Skin of body (tissue), 3 donors: ENCODE measurements at places on chromosomes 13 and 19. TPM values are rescaled to one million over a fixed set of nuclear protein-coding genes. Genes with fewer than 3 reads are reported as not detected.

DNA sequence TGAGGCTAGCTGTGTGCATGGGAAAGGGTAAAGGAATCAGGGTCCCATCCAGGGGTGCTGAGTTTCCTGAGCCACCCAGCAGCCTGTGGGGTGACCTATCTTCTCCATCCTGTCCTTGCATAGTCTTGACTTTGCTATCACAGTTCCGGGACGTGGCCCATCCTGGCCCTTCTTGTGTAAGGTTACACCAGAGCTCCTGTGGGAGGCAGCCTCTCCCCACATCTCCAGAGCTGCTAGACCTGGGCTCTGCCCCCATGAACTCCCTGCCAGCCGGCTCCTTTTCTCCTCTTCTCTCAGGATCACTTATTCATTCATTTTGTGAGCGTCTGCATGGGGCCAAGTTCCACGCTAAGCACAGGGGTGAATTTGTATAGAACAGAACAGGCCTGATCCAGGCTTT, 238.9 kb downstream of the TSHZ3 start:
- no peak for DNase-seq

DNA sequence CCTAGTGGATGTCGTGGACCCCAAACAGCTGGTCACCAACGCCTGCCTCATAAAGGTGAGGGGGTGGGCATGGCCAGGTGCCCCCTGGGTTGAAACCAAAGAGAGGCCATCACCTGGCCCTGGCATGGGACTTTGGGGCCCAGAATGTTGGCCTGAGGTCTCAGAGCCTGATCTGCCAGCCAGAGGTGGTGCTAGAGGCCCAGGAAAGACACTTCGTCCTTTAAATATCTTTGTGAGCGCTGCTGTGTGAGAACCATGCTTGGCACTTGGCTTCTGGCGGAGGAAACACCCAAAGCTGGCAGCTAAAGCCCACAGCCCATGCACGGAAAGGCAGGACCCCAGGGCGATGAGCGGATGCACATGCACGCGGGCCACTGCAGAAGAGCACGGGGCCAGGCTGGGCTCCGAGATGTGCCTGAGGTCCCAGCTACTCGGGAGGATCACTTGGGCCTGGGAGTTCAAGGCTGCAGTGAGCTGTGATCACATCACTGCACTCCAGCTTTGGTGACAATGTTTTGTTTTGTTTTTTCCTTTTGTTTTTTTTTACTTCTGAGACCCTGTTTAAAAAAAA, 4.3 kb upstream of the ADM5 start:
- no peak for DNase-seq

DNA sequence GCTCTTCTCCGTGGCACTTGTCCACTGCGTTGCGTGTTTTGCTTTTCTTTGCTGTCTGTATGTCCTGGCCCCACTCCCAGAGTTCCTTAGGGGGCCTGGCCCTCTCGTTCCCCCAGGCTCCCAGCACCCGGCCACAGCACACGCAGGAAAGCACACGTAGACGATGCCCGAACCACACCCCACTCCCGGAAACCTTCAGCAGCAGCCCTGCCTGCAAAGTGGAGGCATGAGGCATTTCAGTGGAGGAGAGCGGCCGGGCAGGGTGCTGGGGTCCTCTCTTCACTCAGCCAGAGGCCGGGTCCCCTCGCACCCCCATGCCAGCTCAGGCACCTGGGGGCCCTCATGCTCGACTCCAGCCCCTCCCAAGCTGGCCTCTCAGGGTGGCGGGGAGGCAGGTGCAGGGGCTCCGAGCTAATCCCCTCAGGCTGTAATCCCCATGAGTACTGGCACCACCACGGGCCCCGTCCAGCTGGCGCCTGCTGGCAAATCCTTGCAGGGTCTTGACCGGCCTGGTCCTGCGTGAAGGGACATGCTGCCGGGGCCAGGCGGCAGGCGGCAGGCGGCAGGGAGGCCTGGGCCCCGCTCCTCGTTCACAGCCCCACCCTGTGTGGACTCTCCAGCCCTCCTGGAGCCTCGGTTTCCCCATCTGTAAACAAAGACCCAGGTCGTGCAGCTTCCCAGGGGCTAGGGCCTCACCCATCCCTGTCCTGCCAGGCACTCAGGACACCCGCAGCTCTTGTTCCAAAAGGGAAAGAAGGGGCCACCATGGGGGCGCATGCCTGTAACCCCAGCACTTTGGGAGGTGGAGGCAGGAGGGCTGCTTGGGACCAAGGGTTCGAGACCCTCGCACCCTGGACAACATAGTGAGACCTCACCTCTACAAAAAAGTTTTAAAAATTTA, 7.0 kb downstream of the PIP5K1C start:
- no peak for DNase-seq

Gene FCER2
- 0.20 TPM for total RNA-seq

DNA sequence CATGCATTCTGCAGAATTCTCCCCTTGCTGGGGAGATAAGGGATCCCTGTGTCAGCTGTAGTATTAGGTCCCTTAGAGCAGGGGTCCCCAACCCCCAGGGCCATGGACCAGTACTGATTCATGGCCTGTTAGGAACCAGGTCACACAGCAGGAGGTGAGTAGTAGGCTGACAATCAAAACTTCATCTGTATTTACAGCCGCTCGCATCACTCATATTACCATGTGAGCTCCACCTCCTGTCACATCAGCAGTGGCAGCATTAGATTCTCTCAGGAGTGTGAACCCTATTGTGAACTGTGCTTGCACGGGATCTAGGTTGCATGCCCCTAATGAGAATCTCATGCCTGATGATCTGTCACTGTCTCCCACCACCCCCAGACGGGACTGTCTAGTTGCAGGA, 37.9 kb downstream of the CPAMD8 start:
- no peak for DNase-seq

DNA sequence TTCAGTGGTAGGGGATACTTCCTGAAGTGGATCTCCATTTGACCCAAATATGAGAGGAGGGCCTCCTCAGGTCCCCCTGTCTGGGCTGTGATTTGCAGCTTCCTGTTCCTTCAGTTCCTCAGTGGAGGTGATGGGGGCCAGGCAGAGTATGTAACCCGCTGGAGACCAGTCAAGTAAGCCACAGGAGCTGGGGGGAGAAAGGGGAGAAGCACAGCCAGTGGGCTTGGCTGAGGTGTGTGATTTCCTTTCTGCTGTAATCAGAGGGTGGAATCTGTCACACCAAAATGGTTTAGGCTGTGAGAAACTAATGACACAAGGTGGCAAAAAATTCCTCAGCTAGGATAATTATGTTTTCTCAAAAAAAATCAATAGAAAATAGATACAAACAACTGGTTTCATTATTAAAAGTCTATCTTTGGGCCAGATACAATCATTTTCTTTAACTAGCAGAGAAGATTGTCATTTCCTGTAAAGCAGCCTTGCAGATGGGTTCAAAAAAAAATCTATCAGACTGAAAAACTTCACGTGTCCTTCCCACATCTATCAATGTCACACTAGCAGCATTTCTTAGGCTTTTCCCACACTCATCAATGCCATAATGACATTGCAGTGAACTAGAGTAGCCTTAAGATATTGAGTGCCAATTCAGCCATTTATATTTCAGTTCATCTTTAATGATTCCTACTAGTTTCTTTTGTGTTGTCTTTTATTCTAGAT, 1660.3 kb downstream of the EFNB2 start:
- DNase-seq, result no peak

DNA sequence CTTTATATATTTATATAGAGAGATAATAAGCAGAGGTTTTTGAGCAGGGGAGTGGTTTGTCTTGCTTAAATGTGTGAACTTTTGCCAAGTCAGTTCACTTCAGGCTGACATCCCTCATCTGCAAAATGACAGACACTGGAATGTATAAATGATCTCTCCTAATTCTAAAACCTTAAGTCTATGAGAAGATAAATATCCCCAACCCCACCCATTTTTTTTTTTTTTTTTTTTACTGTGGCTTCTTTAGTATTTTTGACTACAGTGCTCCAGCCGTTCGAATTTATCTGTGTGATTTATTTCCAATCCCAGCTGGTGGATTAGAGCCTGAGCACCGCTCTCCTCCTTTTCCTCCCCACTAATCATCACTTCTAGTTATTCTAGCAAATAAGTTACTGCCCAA, 234.8 kb downstream of the DACH1 start:
- no peak for DNase-seq

Gene KIR2DL4
- not detected for total RNA-seq
